ENCODE measurements at places on chromosomes 3 and 15. TPM values are rescaled to one million over a fixed set of nuclear protein-coding genes. Genes with fewer than 3 reads are reported as not detected.

OIP5 gene
- total RNA-seq, result 6.4 TPM

HGD gene
- not detected for total RNA-seq

POU1F1 gene
- not detected for total RNA-seq

ZNF717 gene
- 7.3 TPM for total RNA-seq

CADM2 gene
- total RNA-seq, result not detected

PLA1A gene
- total RNA-seq, result 0.92 TPM

MAGEL2 gene
- 0.08 TPM for total RNA-seq

ZNF774 gene
- total RNA-seq, result 2.4 TPM

STRIT1 gene
- total RNA-seq, result not detected

SEMA5B gene
- not detected for total RNA-seq

SCG5 gene
- total RNA-seq, result 0.80 TPM

CP gene
- total RNA-seq, result 4.5 TPM

GHSR gene
- total RNA-seq, result not detected

VEPH1 gene
- 0.40 TPM for total RNA-seq

FAM81A gene
- 1.2 TPM for total RNA-seq

WDR5B gene
- total RNA-seq, result 1.9 TPM

VWA5B2 gene
- total RNA-seq, result not detected

AHSG gene
- not detected for total RNA-seq

MAGI1 gene
- 13.7 TPM for total RNA-seq

TEX55 gene
- total RNA-seq, result not detected

PPM1L gene
- 11.3 TPM for total RNA-seq

CFAP161 gene
- 0.36 TPM for total RNA-seq

MLF1 gene
- total RNA-seq, result 2.6 TPM

MAP6D1 gene
- total RNA-seq, result 2.0 TPM

CLDN11 gene
- total RNA-seq, result 1.2 TPM

UBA3 gene
- total RNA-seq, result 47.8 TPM

PIERCE2 gene
- not detected for total RNA-seq

CDAN1 gene
- total RNA-seq, result 7.3 TPM

ZIC1 gene
- total RNA-seq, result 0.36 TPM

CPN2 gene
- not detected for total RNA-seq

BCL2A1 gene
- total RNA-seq, result not detected

GOLGA6D gene
- not detected for total RNA-seq

TGM4 gene
- not detected for total RNA-seq

AMIGO3 gene
- not detected for total RNA-seq

NAA50 gene
- total RNA-seq, result 120 TPM

GATM gene
- total RNA-seq, result 11.3 TPM

GNAT1 gene
- 0.08 TPM for total RNA-seq

EFCC1 gene
- total RNA-seq, result 0.20 TPM

ISLR2 gene
- 0.16 TPM for total RNA-seq

KLHL40 gene
- total RNA-seq, result not detected

DNAH12 gene
- 0.08 TPM for total RNA-seq

CCDC39 gene
- total RNA-seq, result not detected

MYH15 gene
- 0.08 TPM for total RNA-seq

DCBLD2 gene
- total RNA-seq, result 6.7 TPM

SLC2A2 gene
- total RNA-seq, result not detected

P2RY13 gene
- total RNA-seq, result 0.28 TPM

IL17RB gene
- total RNA-seq, result 0.20 TPM

RHOA gene
- total RNA-seq, result 311 TPM

BDH1 gene
- 67.9 TPM for total RNA-seq

NR1I2 gene
- total RNA-seq, result not detected

LRCH3 gene
- total RNA-seq, result 20.8 TPM

ATP8B4 gene
- 0.56 TPM for total RNA-seq

REC114 gene
- total RNA-seq, result not detected

PARP15 gene
- total RNA-seq, result 0.56 TPM

EPHB1 gene
- total RNA-seq, result 0.40 TPM

PRICKLE2 gene
- 6.0 TPM for total RNA-seq
